ENCODE measurements at places on chromosomes 11 and 22. TPM values are rescaled to one million over a fixed set of nuclear protein-coding genes. Genes with fewer than 3 reads are reported as not detected.

DNA sequence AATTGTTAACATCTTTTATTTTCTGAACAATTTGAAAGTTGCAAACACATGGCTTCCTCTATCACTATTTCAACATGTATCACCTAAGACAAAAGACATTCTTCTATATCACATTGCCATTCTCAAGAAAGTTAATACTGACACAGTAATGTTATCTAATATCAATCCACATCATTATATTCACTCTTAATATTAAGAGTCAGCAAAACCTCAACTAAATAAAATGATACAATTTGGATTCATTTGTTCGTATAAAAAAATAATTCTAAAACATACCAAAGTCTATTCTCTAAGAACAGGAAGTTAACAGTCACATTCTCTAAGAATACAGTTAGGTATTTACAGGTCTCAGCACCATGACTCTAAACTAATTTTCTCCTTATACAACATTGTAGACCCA, 52.0 kb downstream of the ABTB2 start:
- DNase-seq: no peak

GRCh38 chr22:46042786-46043185, 65.8 kb upstream of the WNT7B start:
- DNase-seq: no peak

Gene PNPLA5
- total RNA-seq: not detected

DNA sequence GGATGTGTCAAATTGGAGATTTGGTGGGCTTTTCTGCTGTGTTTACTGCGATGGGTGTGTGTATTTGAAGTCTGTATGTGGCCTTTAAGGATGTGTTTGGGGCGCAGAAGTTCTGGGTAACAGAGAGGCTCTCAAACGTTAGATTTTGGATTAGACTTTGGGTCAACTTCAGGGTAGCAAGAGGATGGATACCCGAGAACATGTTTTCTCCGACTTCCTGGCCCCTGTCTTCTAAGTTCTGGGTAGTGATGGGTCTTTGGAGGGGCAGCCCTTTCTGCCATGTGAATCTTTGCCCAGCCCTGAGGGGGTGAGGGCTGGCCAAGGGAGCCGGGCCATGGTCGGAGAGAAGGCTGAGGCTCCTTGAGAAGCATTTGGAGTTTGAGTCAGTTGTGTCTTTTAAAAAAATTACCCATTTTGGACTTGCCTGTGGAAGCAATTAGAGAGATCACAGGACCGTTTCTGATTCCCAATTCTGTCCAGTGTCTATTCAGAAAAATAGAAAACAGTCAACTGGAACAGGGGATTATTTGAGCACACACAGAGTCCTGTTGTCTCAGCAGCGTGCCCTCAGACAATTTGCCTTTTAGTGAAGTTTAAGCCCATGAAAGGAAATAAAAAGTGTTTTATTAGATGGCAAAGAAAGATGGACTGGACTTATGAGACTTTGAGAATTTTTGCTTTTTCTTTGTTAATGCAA, 114.4 kb downstream of the PTPRJ start:
- no peak for DNase-seq

DNA sequence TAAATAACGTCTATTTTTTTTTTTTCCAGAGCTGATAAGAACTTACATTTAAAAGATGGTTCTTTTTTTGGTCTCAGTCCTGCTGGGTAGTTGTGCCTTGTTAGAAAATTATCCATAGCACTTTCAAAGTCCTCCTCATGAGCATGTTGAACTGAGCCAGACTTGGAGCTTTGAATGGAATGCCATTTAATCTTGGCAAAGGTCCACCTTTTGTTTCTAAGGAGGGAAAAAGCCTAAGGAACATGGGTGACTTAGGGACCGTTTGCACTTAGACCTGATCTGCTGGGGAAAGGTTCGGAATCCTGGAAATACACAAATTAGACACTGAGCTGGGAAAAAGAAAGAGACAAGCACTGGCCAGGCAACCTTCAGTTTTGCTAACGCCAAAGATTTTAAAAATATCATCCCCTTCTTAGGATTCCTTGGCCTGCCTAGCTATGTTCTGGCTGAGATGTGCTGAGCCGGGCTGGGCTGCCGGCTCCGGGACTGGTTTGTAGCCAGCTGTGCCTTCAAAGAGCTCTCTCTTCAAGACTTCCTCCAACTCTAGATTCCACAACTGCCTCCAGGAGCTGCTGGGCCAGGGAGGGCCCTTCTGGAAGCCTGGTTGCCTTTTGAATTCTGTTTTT, 67.4 kb downstream of the ENDOD1 start:
- DNase-seq: no peak

- DNase-seq: no peak
Observed at GRCh38 chr11:113906038-113906437, 1.4 kb downstream of the HTR3B start.

DNA sequence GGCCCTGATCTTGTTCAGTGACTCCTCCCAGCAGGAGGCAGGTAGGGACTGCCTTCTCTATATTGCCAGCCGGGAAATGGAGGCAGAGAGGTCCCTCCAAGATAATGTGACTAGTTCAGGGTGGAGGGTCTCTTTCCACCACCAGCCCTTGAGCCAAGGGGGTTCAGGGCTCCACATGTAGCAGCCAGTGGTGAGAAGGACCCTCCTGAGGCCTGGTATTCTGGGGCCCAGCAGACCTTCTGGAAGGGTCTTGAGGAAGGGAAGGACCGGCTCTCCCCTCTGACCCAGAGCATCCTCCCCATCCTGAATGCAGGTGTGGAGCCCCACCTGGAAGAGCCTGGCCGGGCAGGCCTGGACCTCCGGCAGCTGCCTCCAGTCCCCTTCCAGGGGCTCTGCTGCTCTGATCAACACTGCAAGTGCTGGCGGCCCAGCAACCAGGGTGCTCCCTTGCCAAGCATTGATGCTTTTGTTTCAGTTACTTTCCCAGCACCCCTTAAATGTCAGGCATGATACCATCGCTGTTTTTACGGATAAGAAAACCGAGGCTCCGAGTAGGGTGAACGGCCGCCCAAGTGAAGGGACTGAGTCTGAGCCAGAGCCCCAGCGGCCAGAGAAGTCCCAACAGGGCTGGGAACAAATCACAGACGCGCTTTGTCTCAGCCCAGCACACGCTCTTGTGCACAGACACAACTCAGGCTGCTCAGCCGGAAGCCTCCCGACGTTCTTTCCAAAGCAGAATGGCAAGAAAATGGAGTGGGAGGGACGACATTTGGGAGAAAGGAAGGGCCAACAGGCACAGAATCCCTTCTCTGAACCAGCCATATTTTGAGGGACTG, 38.8 kb downstream of the DKK3 start:
- DNase-seq: no peak

DNA sequence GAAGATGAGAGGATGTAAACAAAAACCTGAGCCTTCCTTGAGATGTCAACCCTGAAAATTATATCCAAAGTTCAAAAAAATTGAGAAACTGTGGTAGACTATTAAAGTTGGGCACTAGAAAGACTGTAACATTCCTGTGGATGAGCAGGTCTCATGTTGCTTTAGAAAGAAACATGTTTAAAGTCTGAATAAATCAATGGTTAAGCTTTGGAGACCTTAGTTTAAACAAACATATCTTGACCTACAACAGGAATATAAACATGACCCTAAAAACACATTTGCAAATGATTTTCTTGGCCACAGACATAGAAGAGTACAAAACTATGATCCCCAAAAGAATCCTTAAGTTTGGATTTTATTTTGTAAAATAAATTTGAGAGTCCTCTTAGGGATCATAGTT, 38.1 kb upstream of the PCF11 start:
- DNase-seq: no peak

Gene TTC36
- total RNA-seq: 0.92 TPM

Gene CD6
- total RNA-seq: 0.22 TPM

DNA sequence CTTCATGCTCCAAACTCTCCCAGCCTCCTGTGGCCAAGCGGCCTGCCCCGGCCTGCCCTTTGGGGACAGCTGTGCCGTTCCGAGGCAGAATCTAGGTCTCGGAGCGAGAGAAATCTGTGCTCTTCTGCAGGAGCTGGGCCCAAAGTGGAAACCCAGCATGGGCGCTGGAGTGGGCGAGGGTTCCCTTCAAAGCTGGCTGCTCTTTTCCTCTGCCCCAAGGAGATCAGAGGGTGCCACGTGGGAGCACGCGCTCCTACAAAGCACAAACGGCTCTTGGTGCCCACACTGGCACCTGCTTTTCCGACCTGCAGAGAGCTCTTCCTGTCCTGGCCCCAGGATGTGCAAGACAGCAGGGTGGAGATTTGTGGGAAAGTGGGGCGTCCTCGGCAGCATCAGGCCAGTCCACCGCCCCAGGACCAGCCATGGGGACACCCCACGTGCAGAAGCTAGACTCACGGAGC, 6.9 kb downstream of the OSBPL5 start:
- DNase-seq: peak; percentile 21

GRCh38 chr22:29130476-29130875, 57.6 kb downstream of the KREMEN1 start:
- no peak for DNase-seq

DNA sequence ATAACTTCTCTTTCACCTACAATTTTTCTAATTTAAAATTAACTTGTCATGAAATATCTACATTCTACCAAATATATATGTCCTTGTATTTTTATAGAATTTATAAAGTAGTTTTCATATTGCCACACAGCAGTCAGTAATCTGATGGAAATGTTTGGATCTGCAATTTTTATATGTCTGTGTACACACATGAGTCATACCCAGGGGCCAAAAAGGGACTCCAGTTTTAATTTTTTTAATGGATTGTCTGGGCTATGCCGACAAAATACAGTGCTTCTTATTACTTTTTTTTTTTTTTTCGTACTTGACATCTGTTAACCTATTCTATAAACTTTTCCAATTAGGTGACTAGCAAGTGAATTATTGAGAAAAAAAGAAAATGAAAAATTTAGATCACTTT, 6.3 kb downstream of the GUCY1A2 start:
- no peak for DNase-seq

GRCh38 chr11:120020981-120021380, 116.9 kb downstream of the TRIM29 start:
- DNase-seq: no peak

- DNase-seq: peak; percentile 99
Observed at GRCh38 chr11:65111744-65112545, at the start of gene TM7SF2. TSS of gene TM7SF2 (plus strand) at chr11:65111872. CDS start at chr11:65112016, 144 bp downstream.

Gene TMEM191B
- total RNA-seq: 1.0 TPM

Data from Right ventricle myocardium inferior (tissue), 1 donor.